Stimulated activated CD4-positive, alpha-beta T cell treated with anti-CD3 and anti-CD28 coated beads, Interleukin-15, amount 100 ng/mL, for 1 hour (primary cell): ENCODE measurements at places on chromosomes 13 and 19.

GRCh38 chr13:110156301-110157049, 150.5 kb downstream of the COL4A1 start:
- no peak for DNase-seq

- DNase-seq = no peak
These were observed 553.5 kb downstream of the MYO16 start for GRCh38 chr13:109182777-109183465.

- DNase-seq = no peak
These were observed 4.3 kb downstream of the MPV17L2 start for GRCh38 chr19:18197306-18197705.

DNA sequence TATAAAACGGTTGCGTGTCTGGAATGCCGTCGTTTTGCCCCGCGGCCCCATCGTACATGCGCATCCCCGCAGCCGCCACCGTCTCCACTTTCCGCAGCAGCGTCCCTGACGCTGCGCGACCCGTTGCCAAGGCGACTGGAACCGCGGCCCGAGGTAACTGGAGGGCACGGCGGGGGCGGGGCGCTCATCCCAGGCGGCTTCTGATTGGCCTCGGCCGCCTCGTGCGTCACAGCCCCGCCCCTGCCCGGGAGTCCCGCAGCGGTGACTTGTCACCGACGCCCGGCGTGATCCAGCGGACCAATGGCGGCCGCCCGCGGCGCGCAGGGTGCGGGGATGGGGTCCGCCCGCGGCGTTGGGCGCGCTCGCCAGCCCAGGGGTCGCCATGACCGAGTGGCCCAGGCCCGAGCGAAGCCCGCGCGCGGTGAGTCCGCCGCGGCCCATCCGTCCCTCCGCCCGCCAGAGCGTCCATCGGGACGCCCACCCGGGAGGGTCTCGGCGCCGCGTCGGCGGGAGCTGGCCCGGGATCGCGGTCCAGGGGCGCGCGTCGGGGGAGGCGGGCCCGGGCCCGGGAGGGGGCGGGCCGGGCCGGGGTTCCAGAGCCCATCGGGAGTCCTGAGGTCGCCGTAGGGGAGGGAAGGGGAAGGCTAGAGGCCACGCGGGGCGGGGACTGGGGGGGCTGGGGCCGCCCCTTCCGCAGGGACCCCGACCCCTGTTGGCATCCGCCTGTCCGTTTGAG, at the start of gene ZSCAN1:
ZSCAN1 (plus strand) TSS at position 285 of the 736 bp plus-strand sequence. CDS start 3,812 bp downstream, outside the sequence.
- DNase-seq = no peak

DNA sequence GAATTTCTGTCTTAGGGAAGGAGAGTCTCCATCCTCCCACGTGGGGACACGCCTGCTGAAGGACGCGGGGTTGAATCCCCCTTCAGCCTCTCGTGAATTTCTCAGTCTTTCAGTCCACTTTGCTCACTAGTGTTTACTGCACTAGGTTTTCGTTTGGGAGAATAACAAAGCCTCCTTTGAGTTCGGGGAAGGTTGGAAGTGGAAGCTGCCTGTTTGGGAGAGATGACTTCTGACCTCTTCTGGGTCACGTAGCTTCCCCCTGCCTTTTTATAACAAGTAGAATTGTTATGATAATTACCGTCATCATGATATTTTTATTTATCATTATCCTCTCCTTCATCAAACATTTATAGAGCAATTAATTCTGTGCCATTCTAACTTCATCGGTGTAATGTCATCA, 60.7 kb downstream of the ATP11A start:
- DNase-seq = no peak

DNA sequence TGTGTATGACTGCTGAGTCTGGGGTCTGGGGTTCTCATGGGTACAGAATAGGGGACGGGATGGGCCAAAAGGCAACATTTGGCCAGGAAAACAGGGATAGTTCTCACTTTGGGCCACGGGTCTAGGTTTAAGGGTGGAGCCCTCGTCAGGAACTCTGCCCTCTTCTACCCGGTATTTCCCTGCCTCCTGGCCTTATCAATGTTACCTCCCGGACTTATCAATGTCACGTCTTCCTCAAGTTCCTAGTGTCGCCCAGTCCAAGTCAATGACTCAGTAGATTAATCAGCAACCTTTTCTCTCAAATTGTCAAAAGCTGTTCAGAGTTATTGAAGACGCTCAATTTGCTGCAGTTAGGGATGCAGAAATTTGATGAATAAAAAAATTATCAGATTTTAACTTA, 234.8 kb downstream of the B3GLCT start:
- DNase-seq = no peak

GRCh38 chr19:40650749-40651305, 39.6 kb downstream of the NUMBL start:
- no peak for DNase-seq

- DNase-seq = no peak
These were observed 164.6 kb downstream of the FGF14 start for GRCh38 chr13:102237230-102237629.

DNA sequence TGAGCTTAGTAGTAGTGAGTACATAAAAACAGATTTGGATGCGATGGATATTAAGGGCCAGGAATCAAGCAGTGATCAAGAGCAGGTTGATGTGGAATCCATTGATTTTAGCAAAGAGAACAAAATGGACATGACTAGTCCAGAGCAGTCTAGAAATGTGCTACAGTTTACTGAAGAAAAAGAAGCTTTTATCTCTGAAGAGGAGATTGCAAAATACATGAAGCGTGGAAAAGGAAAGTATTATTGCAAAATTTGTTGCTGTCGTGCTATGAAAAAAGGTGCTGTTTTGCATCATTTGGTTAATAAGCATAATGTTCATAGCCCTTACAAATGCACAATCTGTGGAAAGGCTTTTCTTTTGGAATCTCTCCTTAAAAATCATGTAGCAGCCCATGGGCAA, 11.4 kb downstream of the CHAMP1 start:
- DNase-seq = no peak

- DNase-seq = no peak
These were observed 5.6 kb downstream of the KLF16 start for GRCh38 chr19:1857648-1858326.

DNA sequence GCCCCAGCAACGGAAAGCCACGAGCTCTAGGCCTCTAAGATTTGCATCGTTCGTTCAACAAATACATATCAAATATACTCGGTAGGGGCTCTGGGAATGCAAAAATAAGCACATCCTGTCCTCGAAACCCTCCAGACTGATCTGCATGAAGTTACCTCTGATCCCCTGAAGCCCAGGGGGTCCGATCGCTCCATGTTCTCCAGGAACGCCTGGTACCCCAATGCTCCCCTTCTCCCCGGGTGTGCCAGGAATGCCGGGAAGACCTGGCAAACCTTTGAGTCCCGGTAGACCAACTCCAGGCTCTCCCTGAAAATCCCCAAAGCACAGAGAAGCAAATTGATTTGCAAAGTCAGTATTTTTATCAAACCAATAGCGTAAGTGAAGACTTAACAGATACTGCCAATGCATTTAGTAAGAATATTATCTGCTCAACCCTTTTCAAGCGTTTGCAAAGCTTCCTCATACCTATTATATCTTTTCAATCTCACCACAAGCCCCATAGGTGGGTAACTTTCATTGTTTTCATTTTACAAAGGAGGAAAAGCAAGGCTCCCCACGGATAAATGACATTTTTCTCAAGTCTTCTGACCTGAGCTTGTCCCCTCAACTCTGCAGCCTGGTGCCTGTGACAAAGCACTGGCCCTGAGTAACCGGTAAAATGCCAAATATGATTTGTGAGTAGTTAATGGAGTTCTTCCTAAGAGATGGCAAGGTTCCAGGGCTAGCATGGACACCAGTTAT, 127.7 kb downstream of the COL4A1 start:
- no peak for DNase-seq

GRCh38 chr19:392375-392970, 16.5 kb downstream of the C2CD4C start:
- DNase-seq = no peak

DNA sequence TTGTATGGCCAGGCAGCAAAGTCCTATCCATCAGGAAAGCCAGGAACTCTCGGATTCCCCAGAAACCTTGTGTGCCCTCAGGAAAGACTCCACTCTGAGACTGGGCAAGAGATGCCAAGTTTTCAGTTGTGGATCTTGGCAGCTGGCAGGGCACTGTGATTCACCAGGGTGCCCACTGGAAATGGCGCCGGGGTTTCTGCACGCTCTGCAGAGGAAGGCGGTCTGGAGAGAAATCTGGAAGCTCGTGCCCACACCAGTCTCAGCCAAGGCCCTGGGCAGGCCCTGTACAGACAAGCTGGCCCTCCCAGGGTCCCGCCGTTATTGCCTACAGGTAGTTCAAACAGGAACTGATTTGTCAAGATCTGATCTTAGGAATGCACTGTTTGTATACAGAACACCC, 4.9 kb downstream of the NAPA start:
- no peak for DNase-seq

GRCh38 chr13:111346101-111346680, 25.7 kb downstream of the TEX29 start:
- DNase-seq = no peak
